Caki2 (cell line): ENCODE measurements at places on chromosomes 4 and X. TPM values are rescaled to one million over a fixed set of nuclear protein-coding genes. Genes with fewer than 3 reads are reported as not detected.

GRCh38 chrX:115603534-115604074, 42.6 kb downstream of the PLS3 start:
- DNase-seq = no peak

DNA sequence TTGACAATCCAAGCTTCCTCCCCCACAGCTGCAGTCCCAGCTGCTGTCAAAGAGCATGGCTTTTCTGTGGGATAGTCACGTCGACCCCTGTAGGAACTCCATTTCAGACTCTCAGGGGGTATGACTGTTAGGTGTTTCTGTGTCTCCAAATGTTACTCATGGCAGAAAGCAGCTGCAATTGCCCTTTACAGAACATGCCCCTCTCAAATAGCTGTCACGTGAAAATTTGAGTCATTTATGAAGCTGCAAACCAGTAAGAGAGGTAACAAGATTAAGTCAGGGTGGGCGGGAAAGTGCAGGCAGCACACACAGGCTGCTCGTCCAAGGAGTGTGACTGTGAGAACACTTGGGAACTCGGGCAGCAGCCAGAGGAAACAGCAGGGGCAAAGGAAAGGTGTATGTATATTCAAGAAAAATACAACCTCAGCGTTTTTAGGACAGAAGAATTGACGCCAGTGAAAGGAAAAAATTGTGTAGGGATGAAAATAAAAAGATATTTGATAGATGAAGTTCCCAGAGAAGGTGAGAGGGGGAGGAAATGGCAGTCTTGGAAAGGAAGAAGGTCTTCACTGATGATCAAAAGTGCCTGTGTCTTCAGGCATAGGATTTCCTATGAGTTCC, 66.5 kb upstream of the TMEM184C start:
- no peak for DNase-seq

CDX4 gene
- not detected in 2 replicates for total RNA-seq

MTMR8 gene
- 0.20 and 2.2 TPM in 2 replicates for total RNA-seq

MGARP gene
- 0.90 and 1.5 TPM in 2 replicates for total RNA-seq
